DMS79 (cell line): ENCODE measurements at places on chromosomes 16 and 17.

- no peak for DNase-seq
These were observed 83.7 kb upstream of the ZNF469 start for GRCh38 chr16:88298833-88299745.

DNA sequence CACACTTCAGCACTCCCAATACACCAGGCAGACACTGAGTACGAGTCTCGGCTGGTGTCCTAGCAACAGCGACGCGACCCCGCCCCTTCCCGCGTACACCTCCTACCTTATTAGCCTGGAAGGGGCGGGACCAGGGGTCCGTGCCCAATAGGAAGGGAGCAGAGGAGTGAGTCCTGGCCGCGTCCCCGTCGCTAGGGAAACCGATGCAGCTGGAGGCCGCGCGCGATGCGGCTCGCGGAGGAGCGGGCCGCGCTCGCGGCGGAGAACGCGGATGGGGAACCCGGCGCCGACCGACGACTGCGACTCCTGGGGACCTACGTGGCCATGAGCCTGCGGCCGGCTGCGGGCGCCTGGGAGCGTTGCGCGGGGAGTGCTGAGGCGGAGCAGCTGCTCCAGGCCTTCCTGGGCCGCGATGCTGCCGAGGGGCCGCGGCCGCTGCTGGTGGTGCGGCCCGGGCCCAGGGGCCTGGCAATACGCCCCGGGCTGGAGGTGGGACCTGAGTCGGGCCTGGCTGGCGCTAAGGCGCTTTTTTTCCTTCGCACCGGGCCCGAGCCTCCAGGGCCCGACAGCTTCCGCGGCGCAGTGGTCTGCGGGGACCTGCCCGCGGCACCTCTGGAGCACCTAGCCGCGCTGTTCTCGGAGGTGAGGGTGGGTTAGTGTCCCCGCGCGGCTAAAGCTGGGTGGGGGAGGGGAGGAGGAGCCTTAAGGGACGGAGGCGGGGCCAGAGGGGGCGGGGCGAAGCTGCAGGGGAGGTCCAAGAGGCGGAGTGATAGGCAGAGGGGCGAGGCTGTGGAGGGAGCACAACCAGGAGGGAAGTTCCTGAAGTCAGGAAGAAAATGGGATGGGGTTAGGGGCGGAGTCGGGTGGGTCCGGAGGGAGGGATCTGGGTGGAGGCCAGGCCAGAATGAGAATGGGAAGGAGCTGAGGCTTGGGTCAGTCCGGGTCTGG is at the start of gene DNAH9:
Gene DNAH9, plus strand, starts transcription at position 197 of the 948 bp plus-strand sequence. Its CDS starts 29 bp downstream, at position 226.
- DNase-seq = no peak

GRCh38 chr16:19225651-19226050 is 57.6 kb downstream of the SYT17 start:
- no peak for DNase-seq

- DNase-seq = peak; percentile 18
These were observed 25.7 kb downstream of the ARHGAP23 start for GRCh38 chr17:38453951-38454421.

GRCh38 chr16:88375236-88375975 is 7.4 kb upstream of the ZNF469 start:
- no peak for DNase-seq

DNA sequence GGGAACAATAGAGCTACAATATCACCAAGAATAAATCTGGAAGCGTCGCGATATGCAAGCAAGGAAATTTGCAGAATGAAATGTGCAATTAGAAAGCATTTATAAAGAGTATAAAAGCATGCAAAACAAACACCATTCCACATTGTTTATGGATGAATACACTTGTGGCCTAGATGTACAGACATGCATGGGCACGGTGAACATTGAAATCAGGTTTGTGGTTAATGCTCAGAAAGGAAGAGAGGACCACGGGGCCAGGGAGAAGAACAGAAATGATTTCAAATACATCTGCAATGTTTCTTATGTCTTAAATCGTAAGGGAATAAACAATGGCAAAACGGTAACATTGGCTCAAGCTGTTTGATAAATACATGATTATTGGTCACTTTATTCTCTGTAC is 235.9 kb downstream of the FOXL1 start:
- DNase-seq = no peak

DNA sequence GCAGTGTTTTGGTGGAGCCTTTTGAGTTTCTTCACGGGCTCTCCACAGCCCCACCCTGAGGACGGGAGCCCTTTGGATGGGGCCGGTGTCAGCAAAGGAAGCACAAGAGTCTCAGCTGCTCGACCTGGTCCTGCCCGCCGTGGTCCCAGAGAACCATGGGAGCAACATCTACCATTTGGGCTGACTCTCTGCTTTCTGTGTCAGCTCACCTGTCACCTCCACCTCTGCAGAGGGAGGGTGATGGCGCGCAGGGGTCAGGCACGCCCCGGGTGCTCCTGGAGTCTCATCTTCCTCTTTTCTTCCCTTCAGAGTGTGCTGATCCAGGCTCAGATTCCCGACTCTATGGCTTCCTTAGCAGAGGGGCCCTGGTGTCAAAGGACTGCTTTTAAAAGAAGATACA is 171.7 kb downstream of the LAT start:
- DNase-seq = no peak

- DNase-seq = no peak
These were observed 21.9 kb upstream of the ZC3H18 start for GRCh38 chr16:88548131-88548874.

- peak; percentile 70 for DNase-seq
These were observed 120.9 kb downstream of the MRM1 start for GRCh38 chr17:36722121-36722902.

- no peak for DNase-seq
These were observed 67.6 kb upstream of the CACNG5 start for GRCh38 chr17:66767154-66767933.
